H1 (cell line): ENCODE measurements at places on chromosomes 3 and 15.
A peak's percentile ranks its signal among the peaks of the same experiment; 100 is the strongest.

DNA sequence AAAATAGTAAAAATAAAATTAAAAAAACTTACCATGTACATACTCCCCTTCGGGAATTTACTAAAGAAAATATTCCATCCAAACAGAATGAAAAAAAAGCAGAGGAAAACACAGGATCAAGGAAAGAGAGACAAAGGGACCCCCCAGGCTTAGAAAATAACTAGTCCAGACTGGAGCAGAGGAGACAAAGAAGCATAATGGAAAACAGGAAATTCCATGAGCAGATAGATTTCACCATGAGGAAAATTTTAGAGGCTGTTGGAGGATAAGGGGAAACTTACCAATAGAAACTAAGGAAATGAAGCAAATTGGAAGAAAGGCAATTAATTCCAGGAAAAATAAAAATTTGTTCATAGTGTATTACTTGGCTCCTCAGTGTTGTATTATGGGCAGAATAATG, 36.7 kb downstream of the SLC27A2 start:
- no peak for DNase-seq

- no peak for DNase-seq
Measured at GRCh38 chr3:134598763-134599545, 51.9 kb downstream of the KY start.

- no peak for DNase-seq
Measured at GRCh38 chr3:36302626-36303025, 77.7 kb upstream of the STAC start.

DNA sequence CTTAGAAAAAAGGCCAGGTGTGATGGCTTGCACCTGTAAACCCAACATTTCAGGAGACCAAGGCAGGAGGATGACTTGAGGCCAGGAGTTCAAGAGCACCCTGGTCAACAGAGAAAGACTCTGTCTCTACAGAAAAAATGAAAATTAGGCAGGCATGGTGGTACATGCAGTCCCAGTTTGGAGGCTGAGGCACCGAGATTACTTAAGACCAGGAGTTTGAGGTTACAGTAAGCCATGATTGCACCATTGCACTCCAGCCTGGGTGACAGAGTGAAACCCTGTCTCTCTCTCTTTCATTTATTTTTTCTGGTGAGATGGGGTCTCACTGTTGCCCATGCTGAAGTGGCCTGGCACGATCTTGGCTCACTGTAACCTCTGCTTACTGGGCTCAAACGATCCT, 24.7 kb downstream of the IP6K1 start:
- no peak for DNase-seq

DNA sequence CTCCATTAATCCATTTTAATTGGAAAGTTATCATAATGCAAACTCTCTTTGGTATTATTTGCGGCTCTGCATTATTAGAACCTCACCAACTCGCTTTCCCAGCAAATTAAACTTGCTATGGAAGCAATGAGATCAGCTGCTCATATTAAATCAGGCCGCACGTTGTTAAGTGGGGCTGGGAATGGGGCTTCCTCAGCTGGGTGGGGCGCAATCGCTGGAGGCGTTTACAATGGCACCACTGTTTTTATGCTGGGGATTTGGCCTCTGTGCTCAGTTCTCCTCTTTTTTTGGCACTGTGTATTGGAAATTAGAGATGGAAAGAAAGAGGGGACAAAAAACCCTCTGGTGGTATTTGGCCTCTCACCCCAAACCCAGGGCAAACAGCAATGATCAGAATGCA, 72.2 kb downstream of the RPLP1 start:
- DNase-seq = no peak

- no peak for DNase-seq
Measured at GRCh38 chr3:188554404-188554803, 400.4 kb downstream of the LPP start.

DNA sequence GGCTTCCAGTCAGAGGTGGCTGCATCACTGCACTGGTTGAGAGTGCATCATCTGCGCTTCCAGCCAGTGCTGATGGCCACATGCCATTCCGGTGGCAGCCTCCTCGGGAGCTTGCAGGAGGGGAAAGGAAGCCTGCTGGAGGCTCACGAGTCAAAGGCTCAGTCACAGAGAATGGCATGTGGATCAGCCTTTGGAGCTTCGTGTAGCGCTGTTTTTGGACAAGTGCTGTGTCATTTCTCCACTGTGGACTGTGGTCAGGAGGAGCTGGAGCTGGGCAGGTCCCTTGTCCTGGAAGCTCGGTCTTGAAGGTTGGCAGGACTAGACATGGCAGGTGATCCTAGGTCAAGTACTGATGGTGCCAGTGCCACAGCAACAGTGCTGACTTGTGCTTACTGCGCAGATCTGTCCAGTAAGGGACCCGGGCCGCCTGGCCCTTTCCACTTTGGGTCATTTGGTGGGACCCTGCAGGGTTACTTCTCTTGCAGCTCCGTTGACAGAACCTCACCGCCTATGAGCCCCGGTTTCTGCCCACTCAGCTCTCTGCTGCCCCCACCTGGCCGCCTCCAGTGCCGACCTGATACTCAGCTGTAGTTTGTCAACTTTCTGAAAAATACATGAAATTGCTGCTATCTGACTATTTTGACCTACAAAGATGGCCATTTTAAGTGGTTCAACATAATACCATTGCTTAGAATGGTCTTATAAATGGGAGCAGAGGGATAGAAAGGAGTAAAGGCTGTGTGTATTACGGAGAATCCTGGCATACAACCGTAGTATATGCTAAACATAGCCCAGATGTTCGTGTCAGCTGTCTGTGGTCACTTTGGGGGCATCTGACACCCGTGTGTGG, 27.6 kb upstream of the TRPM1 start:
- DNase-seq = peak; percentile 47

- DNase-seq = no peak
Measured at GRCh38 chr3:25911525-25912295, 121.8 kb downstream of the OXSM start.

- DNase-seq = no peak
Measured at GRCh38 chr15:91128016-91128415, 28.0 kb downstream of the SV2B start.

DNA sequence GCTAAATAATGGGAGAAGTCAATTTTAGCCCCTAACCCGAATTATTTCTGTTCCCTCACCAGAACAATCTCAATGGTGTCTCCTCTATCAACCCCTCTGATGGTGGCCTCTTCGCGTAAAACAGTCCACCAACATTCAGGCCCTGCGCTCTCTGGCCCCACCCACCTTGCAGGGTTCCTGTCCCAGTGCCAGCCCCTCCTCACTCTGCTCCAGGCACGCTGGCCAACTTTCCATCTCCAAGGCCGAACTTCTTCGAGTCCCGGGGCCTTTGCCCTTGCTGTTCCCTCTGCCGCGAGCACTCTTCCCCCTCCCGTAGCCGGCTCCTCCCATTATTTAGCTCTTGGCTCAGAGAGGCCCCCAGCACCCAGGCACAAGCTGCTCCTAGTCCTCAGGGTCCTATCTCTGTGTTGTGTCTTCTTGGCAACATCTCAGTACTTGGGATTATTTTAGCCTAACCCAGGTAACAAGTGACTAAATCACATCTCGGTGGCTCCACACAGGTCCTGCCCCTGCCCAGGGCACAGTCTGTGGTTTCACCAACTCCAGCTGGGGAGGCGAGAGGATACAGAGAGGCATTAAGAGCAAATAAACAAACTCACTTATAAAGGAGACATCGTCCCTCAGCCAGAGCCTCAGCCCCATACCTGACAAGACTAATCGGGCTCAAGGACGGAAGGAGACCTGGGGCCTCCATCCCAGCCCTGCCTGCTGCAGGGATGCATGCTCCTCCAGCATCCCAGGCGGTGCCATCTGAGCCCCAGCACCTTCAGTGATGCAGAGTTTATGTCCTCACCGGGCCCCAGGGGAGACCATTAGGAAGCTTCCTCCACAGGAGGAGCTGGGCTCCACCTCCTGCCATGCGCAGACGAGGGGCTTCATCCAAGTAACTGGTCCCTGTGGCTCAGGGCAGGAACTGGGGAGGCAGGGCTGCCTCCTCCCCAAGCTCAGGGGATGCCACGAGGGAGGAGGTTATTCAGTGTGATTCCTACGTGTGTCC, 19.7 kb upstream of the IQSEC1 start:
- DNase-seq = no peak

DNA sequence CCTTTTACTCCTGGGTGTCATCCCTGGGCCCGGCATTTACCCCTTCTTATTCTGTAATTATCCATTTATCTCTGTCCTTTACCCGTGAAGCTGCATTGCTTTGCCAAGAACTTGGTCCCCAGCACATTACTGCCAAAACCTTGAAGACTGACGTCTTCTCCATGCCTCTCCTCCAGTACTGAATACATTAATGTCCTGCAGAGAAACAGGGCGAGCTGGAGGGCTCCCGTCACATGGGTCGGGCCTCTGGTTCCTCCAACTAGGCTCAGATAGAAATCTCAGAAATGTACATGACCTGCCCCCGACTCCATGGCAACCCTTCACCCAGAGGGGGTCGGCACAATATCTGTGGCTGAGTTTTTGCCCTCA, 445 bp downstream of the EFCAB12 start:
- no peak for DNase-seq

DNA sequence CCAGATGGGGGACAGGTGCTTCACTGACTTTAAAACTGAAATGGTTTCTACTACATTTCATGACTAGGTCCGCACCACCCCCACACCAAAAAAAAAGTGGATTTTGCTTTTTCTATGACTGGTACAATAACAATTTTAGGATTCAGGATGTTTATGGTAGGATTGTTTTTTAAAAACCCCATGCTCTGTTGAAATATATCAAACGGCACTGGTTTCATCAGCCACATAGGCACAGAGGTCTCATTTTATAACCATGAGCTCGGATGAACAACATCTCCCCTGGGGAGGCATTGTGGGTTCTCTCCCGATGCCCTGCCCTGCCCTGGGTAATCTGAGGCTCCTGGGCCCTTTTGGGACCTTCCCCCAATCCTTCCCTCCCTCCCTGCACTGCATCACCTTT, 202.7 kb upstream of the KBTBD8 start:
- DNase-seq = no peak

GRCh38 chr3:11910971-11911531, 64.4 kb upstream of the TAMM41 start:
- DNase-seq = no peak

DNA sequence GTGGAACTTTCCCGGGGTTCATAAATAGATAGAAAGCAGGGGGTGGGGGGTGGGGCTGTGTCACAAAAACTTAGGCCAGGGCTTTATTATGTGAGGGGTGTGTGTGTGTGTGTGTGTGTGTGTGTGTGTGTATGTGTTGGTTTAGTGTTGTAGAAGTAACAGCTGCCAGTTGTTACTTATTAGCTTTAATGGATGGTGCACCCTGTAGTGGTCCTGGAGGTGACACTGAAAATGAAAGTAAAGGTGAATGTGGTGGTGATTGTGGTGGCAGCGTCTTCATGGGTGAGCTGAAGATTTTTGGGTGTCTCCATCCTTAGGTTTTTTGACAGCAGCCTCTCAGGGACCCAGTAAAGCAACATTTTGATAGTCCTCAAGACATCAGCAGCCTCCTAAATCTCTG, 449.9 kb downstream of the PDCD6IP start:
- DNase-seq = no peak

DNA sequence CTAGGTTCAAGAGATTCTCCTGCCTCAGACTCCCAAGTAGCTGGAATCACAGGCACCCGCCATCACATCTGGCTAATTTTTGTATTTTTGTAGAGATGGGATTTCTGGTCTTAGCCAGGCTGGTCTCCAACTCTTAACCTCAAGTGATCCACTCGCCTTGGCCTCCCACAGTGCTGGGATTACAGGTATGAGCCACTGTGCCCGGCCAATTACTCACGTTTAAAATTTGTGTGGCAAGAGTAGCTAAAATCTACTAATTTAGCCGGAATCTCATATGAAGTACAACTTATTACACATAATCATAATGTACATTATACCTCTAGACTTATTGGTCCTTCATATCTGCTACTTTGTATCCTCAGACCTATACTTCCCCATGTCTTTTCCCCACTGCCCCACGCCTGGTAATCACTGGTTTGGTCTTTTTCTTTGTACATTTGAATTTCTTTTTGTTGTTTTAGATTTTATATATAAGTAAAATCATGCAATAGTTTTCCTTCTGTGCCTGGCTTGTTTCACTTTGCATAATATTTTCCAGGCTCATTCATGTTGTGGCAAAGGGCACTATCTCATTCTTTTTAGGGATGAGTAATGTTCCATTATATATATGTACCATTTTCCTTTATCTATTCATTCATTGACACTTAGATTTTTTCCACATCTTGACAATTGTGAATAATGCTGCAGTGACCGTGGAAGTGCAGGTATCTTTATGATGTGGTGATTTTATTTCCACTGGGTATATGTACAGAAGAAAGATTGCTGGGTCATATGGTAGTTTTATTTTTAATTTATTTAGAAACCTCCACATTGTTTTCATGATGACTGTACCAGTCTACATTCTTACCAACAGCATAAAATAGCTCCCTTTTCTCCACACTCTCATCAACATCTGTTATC, 605.0 kb upstream of the CBLB start:
- no peak for DNase-seq

DNA sequence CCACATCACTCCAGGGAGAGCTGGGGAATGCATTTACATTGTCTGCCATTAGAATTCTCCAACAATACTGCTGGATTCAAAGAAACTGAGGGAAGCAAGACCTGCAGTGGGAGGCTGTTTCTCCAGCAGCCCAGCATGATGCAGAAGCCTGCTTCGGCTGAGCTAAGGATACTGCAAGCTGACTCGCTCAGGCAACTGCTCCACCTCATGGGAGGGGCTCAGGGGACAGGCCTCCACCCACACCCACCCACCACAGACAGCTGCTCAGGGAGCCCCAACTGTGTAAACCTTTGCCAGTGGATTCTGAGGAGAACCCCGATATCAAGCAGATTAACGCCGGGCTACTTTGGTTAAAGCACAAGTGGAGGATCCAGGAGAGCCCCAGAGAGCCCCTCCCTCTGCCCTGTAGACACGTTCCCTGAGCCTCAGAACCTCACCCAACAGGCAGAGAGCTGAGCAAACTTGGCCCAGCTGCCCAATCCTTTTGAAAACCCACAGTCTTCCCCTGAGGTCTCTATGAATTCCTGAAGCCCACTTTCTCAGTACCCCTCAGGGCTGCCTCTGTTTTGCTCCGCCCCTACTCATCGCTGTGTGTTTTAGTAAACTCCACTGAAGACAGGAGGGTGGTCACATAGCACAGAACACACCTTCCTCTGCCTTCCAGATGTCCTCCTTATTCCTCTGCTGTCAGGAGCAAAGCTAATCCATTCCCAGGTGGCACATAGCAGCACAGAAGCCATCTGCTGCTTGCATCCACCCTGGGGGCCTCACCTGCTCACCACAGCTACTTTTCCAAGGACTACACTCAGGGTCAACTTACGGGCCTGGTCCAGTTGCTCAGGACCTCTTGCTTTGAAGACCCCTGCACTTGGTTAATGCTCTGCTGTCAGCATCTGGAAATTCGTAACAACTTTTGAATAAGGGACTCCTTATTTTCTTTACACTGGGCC, 269.0 kb downstream of the ABHD5 start:
- DNase-seq = no peak

DNA sequence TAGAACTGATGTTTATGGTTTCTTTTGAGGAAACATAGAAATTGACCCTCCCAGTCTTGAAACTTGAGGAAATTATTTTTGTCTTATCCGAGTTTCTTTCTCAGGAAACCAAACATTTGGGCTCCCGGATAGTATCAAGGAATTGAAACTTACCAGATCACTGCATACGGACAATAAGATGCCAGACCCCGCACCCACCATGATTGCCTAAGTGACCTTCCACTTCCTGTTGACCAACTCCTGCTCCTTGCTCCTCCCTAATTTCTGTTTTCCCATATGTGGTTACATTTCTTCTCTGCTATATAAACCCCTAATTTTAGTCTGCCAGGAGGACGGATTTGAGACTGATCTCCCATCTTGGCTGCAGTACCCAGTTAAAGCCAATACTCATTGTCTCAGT, 118.4 kb upstream of the TPRG1 start:
- DNase-seq = no peak
